Stimulated activated naive B cell treated with anti-CD40 and anti-IgM and Interleukin-4, amounts not matched to agents 10 μg/mL and 1 μg/mL and 100 μg/mL, for 72 hours (primary cell): ENCODE measurements at places on chromosomes 4 and X.

DNA sequence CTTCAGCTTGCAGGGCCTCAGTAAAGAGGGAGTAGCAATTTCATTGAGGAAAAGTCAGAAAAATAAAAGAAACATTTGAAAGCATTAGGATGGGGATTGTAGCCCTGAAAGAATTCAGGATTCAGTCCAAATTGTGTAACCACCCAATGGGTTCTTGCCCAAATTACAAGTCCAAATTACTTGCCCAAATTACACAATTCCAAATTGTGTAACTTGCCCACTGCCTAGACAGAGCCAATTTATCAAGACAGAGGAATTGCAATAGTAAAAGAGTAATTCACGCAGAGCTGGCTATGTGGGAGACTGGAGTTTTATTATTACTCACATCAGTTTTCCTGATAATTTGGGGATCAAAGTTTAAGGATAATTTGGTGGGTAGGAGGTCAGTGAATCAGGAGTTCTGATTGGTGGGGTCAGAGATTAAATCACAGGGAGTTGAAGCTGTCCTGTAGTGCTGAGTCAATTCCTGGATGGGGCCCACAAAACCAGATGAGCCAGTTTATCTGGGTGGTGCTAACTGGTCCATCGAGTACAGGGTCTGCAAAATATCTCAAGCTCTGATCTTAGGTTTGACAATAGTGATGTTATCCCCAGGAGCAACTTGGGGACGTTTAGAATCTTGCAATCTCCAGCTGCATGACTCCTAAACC, 18.1 kb upstream of the PAGE5 start:
- H3K27ac ChIP-seq: no peak overlapping the region
- no peak for DNase-seq
- H3K4me3 ChIP-seq: no peak overlapping the region
- no peaks in the 10 kb centered on the region for H3K27me3 ChIP-seq

DNA sequence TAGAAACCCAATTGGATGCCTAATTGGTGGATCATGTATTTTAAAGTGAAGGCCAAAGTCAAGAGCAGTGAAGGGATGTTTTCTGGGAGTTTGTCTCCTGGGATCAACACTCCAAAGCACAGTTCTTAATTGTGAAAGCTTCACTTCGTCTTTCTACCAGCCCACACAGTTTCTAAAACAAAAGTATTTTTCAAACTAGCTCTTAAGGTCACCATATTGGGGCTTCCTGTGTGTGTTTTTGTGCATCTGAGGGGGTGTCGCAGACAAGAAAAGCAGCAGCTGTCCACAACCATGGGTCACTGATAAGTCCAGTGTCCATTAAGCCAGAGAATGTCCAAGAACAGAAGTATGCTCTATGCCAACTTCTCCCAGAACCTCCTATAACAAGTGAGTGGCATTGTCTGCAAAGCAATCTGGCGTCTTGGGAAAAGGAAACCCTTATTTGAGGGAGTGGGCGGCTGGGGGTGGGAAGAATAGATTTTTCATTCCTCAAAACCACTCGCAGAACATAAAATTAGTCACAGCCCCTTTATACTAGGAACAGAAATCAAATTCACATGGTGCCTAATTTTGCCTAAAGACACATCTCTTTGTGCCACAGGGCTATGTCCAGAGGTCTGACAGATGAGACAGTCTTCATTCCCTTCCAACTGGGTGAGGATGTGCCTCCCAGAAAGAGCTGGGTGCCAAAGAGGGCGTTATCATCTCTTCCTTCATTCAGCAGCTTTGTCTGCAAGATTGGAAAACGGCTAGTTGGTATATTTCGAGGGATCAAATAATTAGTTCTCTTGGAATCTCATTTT, 610.4 kb downstream of the BCOR start:
- H3K27me3 ChIP-seq: no peaks in the 10 kb centered on the region
- DNase-seq: no peak
- H3K36me3 ChIP-seq: peaks cover 4% of the 10 kb centered on the region
- peak overlapping the region; percentile 14 for H3K27ac ChIP-seq
- H3K4me3 ChIP-seq: peak overlapping the region; percentile 19
- peaks cover 32% of the 10 kb centered on the region for H3K4me1 ChIP-seq

- H3K27ac ChIP-seq: no peak overlapping the region
- H3K36me3 ChIP-seq: no peaks in the 10 kb centered on the region
- DNase-seq: no peak
- H3K4me1 ChIP-seq: no peaks in the 10 kb centered on the region
- no peaks in the 10 kb centered on the region for H3K27me3 ChIP-seq
Observed at GRCh38 chr4:166737430-166737829, 496.9 kb downstream of the SPOCK3 start.

GRCh38 chrX:101693476-101693875, 33.8 kb upstream of the ARMCX2 start:
- H3K4me1 ChIP-seq: peaks cover 8% of the 10 kb centered on the region
- H3K27ac ChIP-seq: no peak overlapping the region
- H3K36me3 ChIP-seq: no peaks in the 10 kb centered on the region
- H3K4me3 ChIP-seq: no peak overlapping the region
- DNase-seq: no peak
